ENCODE measurements at places on chromosomes 12 and 14. TPM values are rescaled to one million over a fixed set of nuclear protein-coding genes. Genes with fewer than 3 reads are reported as not detected.

The TMEM119 gene
- 3.6 TPM for total RNA-seq

The CLMN gene
- total RNA-seq: 7.3 TPM

The RAB15 gene
- total RNA-seq: 16.6 TPM

The LHX5 gene
- not detected for total RNA-seq

The VASH1 gene
- 3.7 TPM for total RNA-seq

The NANOG gene
- 1.5 TPM for total RNA-seq

The MYO1H gene
- 0.38 TPM for total RNA-seq

The CPNE6 gene
- total RNA-seq: not detected

The TMCC3 gene
- 15.7 TPM for total RNA-seq

The TPPP2 gene
- total RNA-seq: not detected

The CPM gene
- total RNA-seq: 59.0 TPM

The GRIN2B gene
- 0.08 TPM for total RNA-seq

The MTHFD1 gene
- 24.5 TPM for total RNA-seq

The LTBR gene
- 157 TPM for total RNA-seq

The EDDM3A gene
- not detected for total RNA-seq

The RFLNA gene
- total RNA-seq: 0.38 TPM

Measured in suprapubic skin (tissue), 4 donors.